ENCODE measurements at places on chromosomes 13 and 19.

DNA sequence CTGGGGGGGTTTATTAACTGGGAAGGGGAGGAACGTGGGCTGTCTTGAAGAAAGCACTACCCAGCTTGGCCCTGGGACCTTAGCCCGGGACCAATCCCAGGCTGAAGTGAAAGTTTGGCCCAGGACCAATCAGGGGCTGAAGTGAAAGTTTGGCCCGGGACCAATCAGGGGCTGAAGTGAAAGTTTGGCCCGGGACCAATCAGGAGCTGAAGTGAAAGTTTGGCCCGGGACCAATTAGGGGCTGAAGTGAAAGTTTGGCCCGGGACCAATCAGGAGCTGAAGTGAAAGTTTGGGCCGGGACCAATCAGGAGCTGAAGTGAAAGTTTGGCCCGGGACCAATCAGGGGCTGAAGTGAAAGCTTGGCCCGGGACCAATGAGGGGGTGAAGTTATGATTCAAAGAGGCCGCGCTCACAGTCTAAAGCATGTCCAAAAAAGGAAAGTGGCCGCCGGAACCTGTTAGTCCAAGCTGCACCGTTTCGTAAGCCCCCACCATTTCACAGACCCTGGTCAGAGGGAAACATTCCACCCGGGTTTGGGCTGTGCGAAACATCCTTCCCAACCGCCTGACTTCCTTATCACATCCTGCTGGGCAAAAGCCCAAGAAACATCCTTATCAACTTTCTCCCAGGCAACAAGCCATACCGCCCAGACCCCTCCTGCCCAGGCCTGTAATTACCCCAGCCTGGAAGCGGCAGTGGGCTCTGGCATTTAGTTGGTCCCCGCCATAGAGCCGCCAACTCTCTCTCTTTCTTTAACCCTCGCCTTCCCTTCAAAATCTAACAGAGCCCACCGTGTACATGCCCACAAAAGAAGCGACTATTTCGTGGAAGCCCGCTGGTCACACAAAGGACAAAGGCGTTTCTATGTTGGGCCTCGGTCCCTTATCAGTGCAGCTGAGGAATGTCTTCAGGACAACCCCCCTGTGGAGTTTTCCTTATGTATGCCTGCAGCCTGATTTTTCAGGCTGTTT lies 1.1 kb downstream of the ZNF850 start:
- DNase-seq = no peak

DNA sequence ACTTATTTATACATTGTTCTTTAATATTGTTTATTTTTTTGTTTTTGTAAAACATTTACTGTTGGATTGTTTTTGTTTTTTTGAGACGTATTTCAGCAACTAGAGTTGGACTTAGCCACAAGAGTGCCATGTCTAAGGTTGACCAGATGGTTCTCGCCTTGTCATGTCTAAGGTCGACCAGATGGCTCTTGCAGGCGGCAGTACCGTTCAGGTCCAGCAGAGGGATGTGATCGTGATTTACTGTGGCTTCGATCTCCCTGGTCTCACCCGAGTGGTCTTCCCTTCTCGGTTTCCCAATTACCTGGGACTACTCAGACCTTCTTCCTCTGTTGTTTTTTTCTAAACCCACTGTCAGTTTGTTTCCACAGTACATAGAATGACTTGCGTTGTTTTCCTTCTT lies 1438.6 kb downstream of the UQCRFS1 start:
- no peak for DNase-seq

GRCh38 chr13:94825507-94825906 lies 113.2 kb upstream of the SOX21 start:
- peak; percentile 97 for DNase-seq

- no peak for DNase-seq
Observed at GRCh38 chr13:26881154-26881553, 120.6 kb upstream of the GPR12 start.

GRCh38 chr13:103762523-103762922 lies 696.3 kb upstream of the SLC10A2 start:
- DNase-seq = no peak

DNA sequence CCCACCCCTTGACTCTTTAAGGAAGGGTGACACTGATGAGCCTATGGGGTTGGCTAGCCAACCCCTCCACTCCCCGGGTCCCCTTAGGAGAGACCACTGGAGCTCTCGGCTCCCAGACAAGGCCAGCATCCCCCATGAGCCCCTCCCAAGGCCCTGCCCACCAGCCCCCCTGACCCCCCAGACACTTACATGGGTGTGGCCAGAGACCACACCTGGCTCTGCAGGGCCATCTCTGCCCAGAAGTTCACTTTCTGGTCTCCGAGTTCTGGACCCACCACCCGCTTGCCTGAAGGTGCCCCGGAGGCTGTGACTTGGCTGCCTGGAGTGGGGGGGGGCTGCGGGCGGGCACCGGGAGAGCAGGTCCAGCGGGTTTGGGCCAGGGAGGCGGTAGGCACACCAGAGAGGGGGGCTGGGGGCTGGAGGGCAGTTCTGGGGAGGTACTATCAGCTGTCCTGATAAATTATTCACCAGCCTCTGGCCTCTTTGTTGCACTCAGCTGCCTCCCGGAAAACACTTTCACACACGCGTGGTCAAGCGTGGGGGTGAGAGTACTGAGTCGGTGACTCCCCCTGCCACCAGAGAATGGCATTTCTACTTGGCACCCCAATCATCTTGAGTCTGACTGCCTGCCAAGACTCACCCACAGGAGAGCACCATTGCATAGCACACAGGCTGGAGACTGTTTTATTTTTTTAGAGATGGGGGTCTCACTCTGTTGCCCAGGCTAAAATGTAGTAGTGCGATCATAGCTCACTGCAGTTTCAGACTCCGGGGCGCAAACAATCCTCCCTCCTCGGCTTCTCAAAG lies at the start of gene PALM3:
TSS of gene PALM3 (minus strand) at position 326 of the 807 bp plus-strand sequence. CDS start at position 230, 96 bp downstream.
- no peak for DNase-seq

GRCh38 chr13:106696719-106697118 lies 128.8 kb upstream of the ARGLU1 start:
- DNase-seq = no peak

- no peak for DNase-seq
Observed at GRCh38 chr13:73358606-73359095, 299.8 kb downstream of the KLF5 start.

- no peak for DNase-seq
Observed at GRCh38 chr19:4781801-4782200, 9.7 kb upstream of the FEM1A start.

DNA sequence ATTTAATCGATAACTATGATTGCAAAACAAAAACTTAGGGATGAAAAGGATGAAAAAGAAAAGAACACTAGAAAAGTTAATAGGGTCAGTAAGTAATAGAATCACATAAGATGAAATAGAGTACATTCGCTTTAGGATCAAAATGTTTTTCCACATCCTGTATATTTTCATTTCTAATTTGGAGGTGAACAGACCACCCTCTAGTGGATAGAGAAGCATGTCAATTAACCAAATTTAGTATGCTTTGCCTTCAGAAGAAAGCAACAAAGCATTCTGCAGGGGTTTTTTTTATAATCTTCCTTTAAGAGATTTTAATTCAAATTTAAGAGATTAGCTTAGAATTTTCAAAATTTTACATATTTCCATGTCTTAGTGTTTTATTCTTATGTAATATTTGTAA lies 611.0 kb upstream of the SGCG start:
- DNase-seq = no peak

DNA sequence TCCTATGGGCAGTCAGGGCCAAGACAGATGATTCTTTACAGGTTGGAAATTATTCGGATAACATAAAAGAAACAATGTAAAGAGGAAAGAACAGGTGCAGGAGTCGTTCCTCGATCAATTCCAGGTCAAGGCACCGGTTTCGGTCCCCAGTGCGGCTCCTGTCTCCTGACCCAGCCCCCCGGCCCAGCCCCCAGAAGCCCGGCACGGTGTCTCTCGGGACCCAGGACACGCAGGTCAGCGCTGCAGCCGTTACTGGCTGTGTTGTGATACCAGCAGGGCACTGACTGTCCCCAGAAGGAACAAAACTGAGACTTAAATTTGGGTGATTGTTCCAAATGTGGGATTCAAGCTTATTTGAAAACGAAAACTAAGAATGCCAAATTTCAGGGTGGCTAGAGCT lies 8.5 kb downstream of the RASA3 start:
- no peak for DNase-seq

GRCh38 chr13:51822106-51822815 lies 18.3 kb upstream of the DHRS12 start:
- no peak for DNase-seq

DNA sequence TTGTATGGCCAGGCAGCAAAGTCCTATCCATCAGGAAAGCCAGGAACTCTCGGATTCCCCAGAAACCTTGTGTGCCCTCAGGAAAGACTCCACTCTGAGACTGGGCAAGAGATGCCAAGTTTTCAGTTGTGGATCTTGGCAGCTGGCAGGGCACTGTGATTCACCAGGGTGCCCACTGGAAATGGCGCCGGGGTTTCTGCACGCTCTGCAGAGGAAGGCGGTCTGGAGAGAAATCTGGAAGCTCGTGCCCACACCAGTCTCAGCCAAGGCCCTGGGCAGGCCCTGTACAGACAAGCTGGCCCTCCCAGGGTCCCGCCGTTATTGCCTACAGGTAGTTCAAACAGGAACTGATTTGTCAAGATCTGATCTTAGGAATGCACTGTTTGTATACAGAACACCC lies 4.9 kb downstream of the NAPA start:
- DNase-seq = no peak

- no peak for DNase-seq
Observed at GRCh38 chr19:47381653-47382279, 32.7 kb downstream of the DHX34 start.

GRCh38 chr13:24050796-24051715 lies 109.5 kb upstream of the SPATA13 start:
- no peak for DNase-seq

GRCh38 chr19:3132971-3133792 lies 2.7 kb upstream of the GNA15 start:
- DNase-seq = no peak

- no peak for DNase-seq
Observed at GRCh38 chr13:77545626-77546412, 10.3 kb downstream of the SCEL start.

DNA sequence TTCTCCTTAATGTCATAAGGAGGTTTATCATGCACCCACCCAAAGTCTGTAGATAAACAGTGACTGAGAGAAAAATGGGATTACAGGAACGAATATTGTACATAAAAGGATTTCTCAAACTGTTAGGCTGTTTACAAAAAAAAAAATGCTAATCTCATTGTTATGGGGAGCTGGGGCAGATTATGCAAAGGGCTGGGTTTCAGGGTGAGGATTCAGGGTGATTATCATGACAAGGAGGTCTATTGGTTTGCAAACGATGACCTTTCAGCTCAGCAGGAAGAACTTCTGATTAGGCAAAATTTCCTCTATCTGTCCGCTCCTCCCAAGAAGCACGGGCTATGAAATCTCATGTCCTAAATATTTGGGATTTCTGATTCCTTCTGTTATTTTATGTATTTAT lies 41.4 kb downstream of the NLRP12 start:
- peak; percentile 35 for DNase-seq

DNA sequence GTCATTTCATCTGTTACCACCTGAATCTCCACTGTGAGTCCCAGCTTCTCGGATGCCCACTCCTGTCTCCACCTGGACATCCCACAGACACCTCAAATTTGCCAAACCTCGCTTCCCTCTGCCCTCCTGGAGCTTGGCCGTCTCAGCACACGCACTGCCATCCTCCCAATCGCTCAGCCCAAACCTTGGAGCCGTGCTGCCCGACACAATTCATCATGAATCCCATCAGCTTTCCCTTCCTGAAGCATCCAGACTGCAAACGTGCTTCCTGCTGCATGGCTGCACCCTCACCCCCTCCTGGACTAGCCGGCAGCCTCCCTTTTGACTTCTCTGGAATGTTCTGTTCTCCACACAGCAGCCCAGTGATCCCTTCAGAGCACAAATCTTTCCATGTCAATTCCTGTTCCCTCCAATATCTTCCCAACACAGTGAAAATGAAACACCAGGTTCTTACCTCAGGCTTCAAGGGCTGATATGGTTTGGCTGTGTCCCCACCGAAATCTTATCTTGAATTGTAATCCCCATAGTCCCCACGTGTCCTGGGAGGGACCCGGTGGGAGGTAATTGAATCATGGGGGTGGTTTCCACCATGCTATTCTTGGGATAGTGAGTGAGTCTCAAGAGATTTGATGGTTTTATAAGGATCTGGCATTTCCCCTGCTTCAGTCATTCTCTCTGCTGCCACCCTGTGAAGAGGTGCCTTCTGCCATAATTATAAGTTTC lies 1.1 kb upstream of the PROZ start:
- DNase-seq = no peak

DNA sequence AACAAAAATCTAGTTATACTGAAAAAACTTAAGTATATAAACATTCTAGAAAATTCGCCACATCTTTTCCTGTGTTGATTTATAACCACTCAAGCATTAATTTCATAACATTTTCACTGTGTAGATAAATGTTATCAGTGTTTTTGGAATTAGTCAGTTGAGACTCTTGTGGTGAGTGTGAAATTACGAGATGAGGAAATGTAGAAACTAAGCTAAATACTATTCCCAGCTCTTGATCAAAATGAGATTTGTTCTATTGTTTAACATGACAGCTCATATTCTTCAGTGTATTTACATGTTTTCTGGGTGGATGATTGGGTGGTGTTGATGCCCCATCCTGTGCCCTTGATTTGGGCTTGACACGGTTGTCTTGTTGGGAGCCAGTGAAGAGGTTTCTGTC lies 406.8 kb downstream of the DACH1 start:
- DNase-seq = no peak

DNA sequence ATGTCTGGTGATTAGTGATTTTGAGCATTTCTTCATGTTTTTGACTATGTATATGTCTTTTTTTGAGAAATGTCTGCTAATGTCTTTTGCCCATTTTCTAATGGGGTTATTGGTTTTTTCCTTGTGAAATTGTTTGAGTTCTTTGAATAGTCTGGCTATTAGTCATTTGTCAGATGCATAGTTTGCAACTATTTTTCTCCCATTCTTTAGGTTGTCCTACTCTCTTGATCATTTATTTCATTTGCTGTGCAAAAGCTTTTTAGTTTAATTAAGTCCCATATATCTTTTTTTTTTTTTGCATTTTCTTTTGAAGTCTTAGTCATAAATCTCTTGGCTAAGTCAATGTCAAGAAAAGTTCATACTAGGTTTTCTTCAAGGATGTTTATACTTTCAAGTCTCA lies 449.8 kb downstream of the DACH1 start:
- no peak for DNase-seq

DNA sequence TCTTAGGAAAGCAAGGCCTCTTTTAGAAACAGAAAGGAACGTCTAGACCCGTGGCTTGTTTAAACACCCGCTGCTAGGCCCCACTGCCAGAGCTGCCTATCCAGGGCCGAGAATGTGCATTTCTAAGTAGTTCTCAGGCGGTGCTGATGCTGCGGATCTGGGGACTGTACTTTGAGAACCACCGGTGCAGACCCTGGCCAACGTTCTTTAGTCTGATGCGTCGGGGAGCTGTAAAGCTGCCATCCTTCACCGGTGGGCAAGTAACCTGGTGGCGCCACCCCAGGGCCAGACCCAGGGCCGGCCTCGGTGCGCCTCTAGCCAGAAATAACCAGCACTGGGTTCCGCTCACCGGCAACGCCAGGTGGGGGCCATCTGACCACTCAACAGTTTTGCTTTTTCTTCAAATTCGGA lies 47.1 kb downstream of the TGDS start:
- peak; percentile 39 for DNase-seq

DNA sequence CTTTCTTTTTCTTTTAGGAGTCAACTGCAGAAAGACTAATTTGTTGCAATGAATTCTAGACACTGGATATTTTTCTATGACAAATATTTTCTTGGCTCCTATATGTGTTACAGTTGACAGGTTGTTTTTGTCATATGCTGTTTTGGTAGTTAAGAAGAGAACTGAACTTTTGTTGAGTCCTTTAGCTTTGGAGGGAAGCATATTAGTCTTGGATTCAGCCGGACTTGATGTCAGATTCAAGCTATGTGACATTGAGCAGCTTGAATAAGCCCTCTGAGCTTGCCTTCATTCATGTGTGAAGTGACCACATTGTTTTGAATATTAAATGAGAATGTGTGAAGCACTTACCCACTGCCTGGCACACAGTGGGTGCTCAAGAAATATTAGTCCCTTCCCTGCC lies 181.9 kb upstream of the RNF113B start:
- no peak for DNase-seq

All from NT2/D1 (cell line).